Stimulated activated CD4-positive, alpha-beta T cell treated with anti-CD3 and anti-CD28 coated beads, Interleukin-4, amount 100 ng/mL, for 1 hour (primary cell): ENCODE measurements at places on chromosomes 2 and 18.

DNA sequence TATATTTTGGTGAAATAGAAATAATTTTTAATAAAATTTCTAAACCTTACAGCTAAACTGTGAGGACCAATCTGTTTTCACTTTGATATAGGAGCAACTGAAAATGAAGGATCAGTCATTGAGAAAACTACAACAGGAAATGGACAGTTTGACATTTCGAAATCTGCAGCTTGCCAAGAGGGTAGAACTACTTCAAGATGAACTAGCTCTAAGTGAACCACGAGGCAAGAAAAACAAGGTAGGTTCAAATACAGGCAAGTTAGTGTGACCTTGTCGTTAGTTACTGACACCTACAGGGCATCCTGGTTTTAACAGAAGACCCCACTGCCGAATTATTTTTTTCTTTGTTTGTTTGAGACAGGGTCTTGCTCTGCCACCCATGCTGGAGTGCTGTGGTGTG, 75.5 kb upstream of the STON1 start:
- no peak for DNase-seq

GRCh38 chr2:155377266-155377680, 678.8 kb downstream of the KCNJ3 start:
- no peak for DNase-seq

- DNase-seq = no peak
Observed at GRCh38 chr2:33384599-33384961, 91.9 kb upstream of the RASGRP3 start.

DNA sequence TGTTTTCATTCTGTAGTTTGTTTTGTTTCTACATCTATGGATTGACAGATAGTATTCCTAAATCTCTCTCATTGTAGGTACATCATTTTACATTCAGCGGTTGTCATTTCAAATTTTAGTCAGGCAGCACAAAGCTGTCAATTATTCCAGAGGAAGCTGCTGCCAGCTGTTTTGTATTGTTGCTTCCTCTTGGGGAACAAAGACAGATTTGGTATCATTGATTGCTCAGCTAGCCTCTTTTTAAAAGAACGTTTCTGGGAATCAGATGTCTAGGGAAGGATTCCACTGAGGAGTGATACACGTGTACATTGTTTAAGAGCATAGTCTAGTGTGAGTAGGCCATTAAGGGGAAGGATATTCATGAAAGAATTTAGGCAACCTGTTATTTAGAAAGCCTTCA, 145.8 kb downstream of the AGPS start:
- DNase-seq = no peak

DNA sequence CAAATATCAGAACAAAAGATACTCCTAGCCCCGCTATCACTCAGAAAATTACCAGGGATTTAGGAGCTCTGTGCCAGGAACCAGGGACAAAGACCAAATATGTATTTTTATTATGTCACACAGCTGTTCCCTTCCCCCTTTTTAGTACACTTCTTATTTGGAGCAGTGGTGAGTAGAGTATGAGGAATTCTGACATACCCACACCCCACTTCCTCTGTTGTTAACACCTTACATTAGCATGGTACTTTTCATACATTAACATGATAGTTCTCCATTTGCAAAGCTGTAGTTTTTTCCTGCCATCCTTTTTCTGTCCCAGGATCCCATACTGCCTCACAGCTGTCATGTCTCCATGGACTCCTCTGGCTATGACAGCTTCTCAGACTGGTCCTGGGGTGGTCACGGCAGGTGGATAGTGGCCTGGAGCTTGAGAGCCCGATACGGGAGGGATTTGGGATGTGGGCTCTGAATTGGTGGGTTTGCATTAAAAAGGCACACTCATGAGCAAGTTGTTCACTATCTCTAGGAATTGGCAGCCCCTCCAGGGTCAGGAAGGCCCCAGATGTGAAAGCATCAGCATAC, 100.2 kb downstream of the SH3RF3 start:
- no peak for DNase-seq

DNA sequence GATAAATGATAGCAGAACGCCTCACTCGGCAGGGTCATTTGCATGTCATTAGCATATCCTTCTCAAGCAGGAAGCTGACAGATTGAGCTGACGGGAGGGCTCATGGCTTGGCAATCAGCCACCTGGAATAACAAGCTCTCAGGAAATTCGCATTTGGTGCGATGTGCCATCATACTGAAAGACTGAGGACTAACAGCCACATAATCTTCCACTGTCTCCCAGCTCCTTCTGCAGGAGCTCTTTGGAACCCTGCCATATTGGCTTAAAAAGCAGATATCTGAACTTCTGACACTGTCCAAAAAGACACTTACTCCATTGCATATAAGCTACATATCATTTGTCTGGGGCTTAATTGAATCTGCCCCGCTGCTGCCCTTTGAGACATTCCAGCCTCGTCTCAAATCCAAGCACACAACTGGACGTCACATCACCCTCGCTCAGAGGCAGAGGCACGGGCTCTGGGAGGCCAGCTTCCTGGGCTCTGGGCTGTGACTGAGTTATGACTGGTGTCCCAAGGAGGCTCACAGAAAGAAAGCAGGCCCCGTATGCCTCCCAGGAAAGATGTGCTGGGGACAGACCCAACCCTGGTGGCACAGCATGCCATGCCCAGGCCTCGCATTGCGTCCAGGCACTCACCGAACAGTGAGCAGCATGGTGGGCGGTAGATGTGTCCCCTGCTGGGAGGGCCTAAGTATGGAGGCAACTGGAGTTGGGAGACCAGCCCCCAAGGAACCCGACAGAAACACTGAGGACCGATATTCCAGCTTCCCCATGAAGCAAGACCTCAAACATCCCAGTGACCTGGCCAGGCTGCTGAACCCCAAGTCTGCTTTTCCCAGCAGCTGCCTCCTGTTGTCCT, 228.0 kb downstream of the ATAD2B start:
- no peak for DNase-seq

GRCh38 chr2:54641988-54642387, 81.5 kb upstream of the EML6 start:
- DNase-seq = no peak

- no peak for DNase-seq
Observed at GRCh38 chr2:121696410-121696930, 40.2 kb downstream of the NIFK start.

DNA sequence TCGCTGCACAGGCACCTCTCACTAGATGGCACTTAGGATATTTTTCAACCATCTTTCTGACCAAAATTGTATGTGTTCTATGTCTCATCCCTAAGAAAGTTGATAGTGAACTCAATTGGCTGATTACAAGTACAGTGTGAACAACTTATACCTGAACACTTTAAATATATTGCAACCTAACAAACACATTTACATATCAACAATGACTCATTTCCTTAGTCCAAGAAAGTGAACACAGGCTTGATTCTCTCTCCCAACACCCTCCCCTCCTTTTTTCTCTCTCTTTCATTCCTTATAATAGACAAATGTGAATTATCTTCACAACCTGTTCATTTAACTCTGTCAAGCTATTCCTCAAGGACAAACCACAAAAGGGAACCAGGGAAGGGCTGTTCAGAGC, 192.0 kb downstream of the SLC8A1 start:
- no peak for DNase-seq

DNA sequence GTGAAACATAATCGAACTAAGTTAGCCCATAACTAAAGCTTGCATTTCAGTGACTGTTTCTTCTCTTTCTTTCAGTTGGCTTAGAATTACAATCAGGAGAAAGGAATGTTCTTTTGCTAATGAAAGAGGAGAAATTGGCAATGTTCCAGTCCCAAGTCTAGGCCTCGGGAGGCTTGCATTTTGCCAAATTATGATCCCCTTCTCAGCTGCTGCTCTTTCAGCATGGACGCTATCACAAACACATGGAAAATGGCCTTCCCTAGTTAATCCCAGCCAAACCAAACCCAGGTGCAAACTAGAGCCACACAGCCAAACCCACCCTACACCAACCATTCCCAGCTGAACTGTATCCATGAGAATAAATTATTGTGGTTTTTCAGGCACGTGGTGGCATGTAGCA, 605.2 kb upstream of the LRRTM4 start:
- no peak for DNase-seq

GRCh38 chr2:1563943-1564891, 151.0 kb downstream of the TPO start:
- no peak for DNase-seq

DNA sequence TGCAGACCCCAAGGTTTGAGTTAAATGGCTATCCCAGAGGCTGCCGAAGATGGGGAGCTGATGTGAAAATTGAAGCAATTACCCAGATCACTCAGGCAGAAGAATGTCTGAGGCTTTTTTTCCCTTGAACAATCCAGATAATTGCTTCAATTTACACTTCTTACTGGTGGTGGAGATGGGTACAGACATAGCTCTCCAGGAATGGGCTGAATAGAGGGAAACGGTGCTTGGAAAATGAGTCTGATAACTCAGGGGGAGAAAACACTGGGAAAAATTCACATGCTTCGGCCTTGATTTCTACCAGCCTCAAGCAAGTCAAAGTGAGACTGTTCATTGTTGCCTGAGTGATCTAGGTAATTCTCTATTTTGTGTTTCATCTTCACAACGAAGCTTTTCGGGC, 9.5 kb upstream of the KIF5C start:
- no peak for DNase-seq

GRCh38 chr2:16855183-16855582, 189.5 kb upstream of the CYRIA start:
- no peak for DNase-seq

GRCh38 chr2:130896813-130897212, 60.1 kb downstream of the ARHGEF4 start:
- DNase-seq = no peak
